Activated CD4-positive, alpha-beta T cell treated with anti-CD3 and anti-CD28 coated beads, Interleukin-2, amount 50 U/mL, for 16 hours (primary cell): ENCODE measurements at places on chromosomes 4 and X.

DNA sequence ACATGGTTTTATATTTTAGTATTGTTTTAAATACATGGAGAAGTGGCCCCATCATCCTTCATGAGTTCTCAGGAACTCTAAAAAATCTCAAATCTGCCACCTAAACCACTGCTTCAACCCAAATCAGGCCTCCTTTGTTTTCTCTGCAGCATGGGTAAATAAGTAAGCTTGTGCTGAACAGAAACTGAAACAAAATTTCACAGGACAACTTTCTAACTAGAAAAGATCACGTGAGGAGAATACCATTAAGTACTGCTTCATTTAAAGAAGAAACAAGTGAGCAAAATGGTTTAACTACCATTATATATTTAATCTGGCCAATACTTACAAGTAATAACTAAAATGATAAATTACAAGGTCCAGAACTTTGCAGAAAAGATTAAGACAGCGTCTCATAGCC, 2.5 kb downstream of the ARAP2 start:
- DNase-seq: peak; percentile 67

DNA sequence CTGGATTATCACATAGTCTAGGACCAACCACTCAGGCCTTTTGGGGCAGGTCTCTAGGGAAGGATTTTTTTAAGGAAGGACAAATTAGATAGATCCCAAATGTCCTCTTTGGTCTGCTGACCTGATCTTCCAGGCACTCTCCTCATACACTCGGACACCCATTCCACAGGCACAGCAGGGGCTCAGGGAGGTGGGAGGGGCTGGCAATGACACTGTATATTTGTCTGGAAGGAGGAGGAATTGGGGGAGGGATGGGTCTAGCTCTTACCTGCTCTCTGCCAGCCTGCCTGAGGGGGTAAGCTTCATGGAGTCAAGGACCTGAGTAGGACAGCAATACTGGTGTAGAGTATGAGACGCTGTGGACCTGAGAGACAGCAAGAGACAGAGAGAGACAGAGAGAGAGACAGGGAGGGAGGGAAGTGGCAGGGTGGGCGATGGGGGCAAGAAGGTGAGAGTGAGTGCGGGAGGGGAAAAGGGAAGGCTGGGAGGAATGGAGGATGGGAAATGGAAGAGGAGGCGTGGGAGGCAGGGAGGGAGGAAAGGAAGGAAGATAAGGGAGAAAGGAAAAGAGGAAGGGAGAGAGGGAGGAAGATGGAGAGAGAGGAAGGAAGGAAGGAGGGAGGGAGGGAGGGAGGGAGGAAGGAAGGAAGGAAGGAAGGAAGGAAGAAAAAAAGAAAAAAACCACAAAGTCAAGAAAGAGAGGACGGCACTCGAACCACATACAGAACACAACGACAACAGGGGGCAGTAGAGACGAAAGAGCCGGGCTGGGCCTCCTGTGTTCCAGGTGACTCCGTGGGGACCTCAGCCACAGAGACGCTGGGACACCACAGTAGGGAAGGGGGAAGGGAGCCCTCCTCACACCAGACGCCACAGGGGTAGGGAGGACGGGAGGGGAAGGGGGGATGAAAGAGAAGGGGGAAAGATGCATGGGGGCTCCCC, 1.8 kb downstream of the IQSEC2 start:
- DNase-seq: no peak

DNA sequence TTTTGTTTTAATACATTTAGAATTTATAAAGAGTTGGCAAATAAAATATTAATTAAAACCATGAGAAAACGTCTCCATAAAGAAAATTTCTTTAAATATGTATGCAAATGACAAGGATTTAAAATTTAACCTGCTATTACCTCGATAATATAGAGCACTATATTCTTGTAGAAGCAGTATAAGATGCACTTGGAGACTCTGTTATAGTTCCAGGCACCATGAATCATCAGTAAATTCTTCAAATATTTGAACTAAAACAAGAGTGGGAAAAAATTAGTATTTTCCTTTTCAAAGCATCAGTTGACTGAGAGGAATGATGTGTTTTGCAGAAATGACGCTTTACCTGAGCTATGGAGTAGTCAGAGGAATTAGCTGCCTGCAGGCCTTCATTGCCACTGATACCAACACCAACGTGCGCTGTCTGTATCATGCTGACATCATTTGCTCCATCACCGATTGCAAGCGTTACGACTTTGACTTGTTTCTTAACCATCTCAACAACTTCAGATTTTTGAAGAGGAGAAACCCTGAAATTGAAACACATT, 67.3 kb downstream of the SHISA3 start:
- no peak for DNase-seq

DNA sequence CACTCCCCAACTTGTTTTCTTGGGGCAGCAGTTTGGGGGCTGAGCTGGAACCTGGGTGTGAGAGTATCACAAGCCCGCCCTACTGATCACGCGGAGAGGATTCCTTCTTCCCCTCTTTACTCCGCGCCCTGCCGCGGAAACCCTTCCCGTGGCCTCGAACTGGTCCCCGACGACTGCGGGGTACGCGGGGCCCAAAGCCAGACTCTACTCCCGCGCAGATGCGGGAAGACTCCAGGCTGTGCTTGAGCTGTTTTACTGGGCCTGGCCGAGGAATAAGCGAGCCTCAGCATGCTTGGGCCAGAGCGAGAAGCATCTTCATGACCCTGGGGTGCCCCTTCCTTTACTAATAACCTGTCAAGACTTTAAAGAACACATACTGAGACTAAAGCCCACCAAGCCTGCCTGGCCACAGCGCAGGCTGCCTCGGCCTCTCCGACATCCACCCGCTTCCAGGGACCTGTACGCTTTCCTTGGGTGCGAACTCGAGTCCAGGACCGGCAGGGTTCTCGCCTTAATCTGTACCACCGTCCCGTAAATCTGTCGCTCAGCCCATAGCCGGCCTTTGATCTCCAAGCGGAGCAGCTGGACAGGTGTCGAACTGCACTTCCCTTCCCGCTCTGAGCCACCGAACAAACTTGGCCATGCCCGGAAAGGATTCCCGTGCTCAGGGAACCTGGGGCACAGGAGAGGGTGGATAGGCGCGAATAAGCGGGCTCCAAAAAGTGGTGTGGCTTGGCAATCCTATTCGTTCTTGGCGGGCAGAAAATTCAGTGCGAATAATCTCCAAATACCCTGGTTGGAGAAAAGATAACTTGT, 55.0 kb upstream of the TMEM33 start:
- DNase-seq: no peak

GRCh38 chr4:82525307-82525911, 36.4 kb downstream of the TMEM150C start:
- no peak for DNase-seq
